Iris pigment epithelial cell (primary cell): ENCODE measurements at places on chromosomes 16 and 17.

DNA sequence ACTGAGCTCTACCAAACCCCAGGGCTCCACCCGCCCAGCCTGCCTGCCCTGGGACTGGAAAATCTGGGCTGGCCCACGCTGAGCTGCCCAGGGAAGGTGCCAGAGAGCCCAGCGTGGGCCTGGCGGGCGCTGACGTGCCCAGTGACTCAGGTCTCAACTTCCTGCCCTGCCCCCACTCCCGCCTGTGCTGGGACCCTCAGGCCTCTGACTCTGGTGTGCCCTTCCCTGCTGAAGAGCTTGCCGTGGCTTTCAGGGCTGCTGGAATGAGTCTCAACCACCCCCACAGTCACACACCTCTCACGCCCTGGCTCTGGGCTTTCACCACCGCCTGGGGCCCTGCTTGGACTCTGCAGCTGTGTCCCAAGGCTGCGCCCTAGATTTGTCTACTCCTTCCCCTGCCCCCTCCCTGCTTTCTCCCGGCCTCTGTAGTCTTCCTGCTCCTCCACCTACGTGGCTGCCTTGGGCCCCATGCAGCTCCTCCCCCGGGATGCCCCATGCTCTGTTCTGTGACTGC, 10.4 kb downstream of the LLGL1 start:
- peak; percentile 47 for DNase-seq

DNA sequence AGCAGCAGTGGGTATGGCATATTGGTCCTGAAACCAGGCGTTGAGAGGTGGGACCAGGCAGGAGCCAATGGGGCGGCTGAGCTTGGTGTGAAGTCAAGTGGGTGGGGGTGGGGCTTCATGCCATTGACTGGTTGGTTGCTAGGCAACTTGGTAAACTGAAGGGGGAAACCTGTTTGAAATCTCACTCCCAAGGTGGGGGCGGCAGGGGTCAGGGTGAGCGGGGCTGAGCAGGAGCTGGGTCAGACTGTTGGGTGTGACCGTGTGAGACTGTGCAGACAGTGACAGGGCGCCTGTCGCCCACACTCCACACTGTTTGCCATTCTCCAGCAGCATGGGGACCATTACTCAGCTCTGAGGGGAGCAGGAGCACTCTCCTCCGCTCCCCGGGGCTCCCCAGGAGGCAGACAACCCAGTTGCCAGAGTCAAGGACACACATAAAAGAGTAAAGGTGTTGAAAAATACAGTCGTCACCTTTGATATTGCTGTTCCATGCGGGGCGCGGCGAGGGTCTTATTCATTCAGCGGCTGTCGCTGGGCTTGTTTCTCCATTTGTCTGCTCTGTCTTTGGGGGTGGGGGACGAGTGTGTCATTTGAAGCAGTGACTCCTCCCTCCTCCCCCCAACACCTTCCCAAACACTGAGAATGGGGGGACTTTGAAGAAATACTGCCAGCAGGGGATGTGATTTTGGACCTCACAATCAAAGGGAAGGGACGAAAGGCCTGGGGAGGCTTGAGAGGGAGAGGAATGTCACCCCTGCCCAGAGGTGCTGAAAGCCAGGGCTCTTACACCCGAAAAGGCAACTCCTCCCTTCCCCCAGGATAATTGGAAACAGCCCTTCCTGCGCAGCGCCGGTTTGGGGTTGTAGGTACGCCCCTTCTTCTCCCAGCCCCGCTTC, 1.2 kb upstream of the EFNB3 start:
- peak; percentile 63 for DNase-seq

- peak; percentile 13 for DNase-seq
Observed at GRCh38 chr16:66245072-66245471, 121.4 kb upstream of the CDH5 start.

GRCh38 chr17:6510321-6510977, 45.9 kb downstream of the PITPNM3 start:
- DNase-seq, result no peak

DNA sequence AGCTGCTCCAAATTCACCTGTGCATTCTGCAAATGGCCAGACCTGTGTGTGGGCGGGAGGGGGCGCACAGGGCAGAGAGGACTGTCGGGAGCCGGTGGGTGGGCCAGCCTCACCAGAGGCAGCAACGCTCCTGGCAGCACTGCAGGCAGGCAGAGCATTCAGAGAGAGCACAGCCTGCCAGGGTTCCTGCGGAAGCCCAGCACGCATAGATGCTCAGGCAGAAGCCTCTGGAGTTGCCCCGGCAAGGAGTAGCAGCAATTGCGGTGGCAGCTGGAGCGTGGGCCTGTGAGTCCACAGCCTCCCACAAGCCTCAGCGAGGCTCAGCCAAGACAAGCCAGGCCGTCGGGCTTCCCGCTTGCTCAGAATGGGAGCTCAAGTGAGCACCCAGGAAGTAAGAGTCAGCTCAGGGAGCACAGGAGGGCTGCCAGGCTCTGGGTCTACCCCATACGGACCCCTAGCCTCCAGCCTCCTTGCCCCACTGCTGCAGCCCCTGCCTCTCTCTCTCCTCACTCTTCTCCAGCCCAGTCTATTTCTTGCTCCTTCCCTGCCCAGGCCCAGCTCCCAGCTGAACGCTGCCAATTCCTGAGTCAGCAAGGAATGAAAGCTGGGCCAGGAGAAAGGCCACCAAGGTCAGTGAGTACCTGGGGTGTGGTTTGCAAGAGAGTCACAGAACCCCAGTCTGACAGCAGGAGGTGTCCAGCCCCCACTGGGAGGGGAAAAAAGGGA, 9.6 kb downstream of the EMC6 start:
- no peak for DNase-seq

DNA sequence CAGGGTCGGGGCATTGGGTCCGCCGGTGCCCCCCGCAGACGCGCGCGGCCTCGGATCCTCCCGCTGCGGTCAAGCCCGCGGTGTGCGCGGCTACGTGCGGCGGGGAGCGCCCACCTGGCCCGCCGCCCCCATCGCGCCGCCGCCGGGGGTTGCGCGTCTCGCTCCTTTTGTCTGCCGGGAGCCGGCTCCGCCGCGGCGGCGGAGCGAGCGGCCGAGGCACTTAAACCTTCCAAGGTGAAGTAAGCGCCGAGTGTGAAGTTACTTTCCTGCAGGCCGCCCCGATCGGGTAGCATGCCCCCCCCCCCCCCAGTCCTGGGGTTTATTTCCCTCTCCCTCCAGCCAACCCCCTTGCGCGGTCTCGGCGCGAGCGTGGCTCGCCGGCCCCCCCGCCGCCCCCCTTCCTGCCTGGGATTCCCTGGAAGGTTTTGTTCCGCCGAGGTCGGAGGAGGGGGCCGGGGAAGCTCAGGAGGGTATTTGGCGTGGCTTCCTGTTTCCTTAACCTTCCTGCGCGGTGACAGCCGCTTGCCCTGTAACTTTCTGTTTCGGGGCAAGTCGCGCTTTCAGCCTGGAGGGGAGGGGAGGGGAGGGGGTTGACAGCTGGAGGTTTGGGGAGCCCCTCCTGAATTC, 56.6 kb upstream of the GSE1 start:
- DNase-seq, result peak; percentile 18

DNA sequence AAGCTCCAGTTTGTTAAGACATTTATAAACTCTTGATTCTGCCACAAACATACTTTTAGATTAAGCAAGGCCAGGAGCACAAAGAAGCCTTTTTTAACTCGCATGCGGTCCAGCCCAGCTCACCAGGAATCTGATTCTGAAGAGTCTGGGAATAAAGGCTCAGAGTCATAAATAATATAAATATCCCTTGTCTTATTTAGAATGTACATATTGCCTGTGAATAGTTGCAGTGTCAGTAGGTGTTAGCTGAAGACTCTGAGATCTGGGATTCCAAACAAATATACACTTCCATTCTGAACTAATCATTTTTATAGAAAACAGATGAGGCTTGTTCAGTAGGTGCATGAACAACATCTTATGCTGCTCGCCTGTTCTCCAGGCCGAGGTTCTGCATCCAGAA, 59.1 kb upstream of the ELAC2 start:
- DNase-seq, result no peak

DNA sequence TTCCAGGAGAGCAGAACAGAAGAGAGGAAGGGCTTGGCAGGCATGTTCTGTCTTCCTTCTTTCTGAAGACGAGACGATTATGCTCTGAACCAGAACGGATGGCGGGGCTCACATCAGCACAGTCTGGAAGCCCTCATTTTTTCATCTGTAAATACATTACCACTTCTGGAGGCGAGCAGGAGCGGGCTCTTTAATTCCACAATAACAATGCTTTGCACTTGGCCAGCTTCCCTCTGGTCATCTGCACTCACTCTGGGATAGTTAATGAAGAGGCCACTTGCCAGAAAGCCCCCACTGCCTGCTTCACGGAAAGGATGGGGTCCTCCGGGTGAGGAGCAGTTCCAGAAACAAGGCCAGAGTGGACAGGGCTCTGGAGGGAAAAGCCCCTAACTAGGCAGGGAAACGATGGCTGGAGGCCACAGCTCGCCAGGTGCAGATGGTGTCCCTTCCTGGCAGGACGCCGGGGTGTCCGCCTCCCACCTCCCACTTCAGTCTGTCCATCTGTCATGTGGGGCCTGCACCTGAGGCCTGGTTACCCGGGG, 13.1 kb upstream of the BCAR1 start:
- DNase-seq, result no peak

DNA sequence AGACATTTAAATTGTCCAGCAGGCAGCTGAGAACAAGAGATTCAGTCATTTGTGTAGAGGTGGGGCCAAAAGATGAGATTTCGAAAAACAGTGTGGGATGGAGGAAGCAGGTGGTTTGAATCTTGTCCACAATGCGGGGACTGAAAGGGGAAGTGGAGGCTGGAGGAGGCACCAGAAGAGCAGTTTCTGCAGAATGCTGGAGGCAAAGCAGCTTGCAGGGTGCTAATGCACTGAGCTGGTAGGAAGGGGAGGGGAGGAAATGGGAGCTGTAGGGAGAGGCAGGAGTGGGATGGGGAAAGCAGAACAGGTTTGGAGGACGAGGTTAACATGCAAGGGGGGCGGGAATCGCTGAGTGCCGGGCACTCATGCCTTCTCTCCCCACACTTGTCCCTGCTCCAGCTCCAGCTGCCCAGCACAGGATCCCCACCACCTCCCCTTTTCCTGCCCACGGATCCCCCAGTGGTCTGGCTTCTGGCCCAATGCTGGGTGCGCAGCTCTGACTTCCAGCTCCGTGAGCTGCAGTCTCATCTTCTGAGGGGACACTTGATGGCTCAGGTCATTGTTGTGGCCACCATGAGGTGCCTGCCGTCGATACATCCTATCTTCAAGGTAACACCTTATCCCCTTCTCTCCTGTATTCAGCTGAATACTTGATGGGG, 9.4 kb downstream of the C17orf100 start:
- no peak for DNase-seq
